ENCODE measurements at places on chromosomes 11 and 22. TPM values are rescaled to one million over a fixed set of nuclear protein-coding genes. Genes with fewer than 3 reads are reported as not detected.
A peak's percentile ranks its signal among the peaks of the same experiment; 100 is the strongest.

CCDC73 gene
- total RNA-seq, result 0.23 TPM

ANO9 gene
- total RNA-seq, result 0.37 TPM

OR51I1 gene
- 0.33 TPM for total RNA-seq

KRTAP5-8 gene
- not detected for total RNA-seq

ARHGEF17 gene
- 7.7 TPM for total RNA-seq

HPS5 gene
- 15.7 TPM for total RNA-seq

OR4C15 gene
- total RNA-seq, result not detected

FAT3 gene
- total RNA-seq, result 1.3 TPM

GRCh38 chr11:4697585-4697984, at the start of gene OR51E2:
Gene OR51E2 (minus strand): TSS chr11:4697853. CDS start chr11:4682711, 15,142 bp downstream.
- H3K27me3 ChIP-seq, result no peaks in the 10 kb centered on the region
- H3K4me1 ChIP-seq, result no peaks in the 10 kb centered on the region
- no peaks in the 10 kb centered on the region for H3K36me3 ChIP-seq
- no peak within 1 kb of the TSS for H3K27ac ChIP-seq

DNA sequence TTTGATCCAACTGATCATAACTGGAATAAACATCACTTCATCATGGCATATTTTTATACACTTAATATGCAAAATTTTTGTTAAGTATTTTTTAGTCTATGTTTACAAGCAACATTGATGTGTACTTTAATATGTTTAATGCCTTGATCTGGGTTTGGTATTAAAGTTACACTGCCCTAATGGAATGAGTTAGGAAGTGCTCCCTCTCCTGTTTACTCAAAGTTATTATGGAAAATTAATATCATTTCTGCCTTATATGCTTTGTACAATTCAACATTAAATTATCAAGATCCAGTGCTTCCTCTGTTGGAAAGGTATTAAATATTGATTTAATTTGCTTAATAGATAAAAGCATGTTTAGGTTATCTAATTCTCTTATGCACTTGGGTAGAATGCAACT, 927.3 kb upstream of the RAG2 start:
- no peaks in the 10 kb centered on the region for H3K4me1 ChIP-seq
- no peaks in the 10 kb centered on the region for H3K27me3 ChIP-seq
- no peak overlapping the region for H3K27ac ChIP-seq
- no peak overlapping the region for H3K4me3 ChIP-seq
- no peaks in the 10 kb centered on the region for H3K36me3 ChIP-seq
- DNase-seq, result no peak

DNA sequence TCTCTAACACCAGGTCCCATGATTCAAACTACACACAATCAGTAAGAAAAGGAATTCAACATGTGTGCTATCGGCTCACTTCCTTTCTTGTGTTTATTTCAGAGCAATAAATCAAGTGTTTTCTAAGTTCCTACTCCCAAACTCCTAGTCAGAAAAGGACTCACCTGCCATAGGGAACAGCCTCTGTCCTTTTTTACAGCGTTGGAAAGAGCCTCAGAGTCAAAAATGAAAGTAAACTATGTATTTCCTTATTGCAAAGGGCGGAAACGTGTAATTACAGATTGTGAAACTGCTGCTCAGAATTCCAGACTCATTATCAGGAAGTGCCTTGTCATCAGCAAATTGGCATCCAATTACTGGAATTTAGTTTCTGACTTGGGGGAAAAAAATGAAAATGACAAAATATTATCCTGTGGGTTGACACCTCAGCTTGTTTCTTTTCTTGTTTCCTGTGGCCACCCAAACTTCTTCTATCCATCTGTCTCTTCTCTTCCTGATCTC, at the start of gene CASP4:
TSS of gene CASP4 (minus strand) at position 220 of the 501 bp plus-strand sequence. CDS start at position 171, 49 bp downstream.
- peak within 1 kb of the TSS; percentile 97 for H3K27ac ChIP-seq
- H3K4me1 ChIP-seq, result peaks cover 1% of the 10 kb centered on the region
- no peak for DNase-seq

- H3K36me3 ChIP-seq, result no peaks in the 10 kb centered on the region
- no peaks in the 10 kb centered on the region for H3K4me1 ChIP-seq
- H3K27ac ChIP-seq, result no peak overlapping the region
- DNase-seq, result peak; percentile 38
These were observed 3.3 kb downstream of the SCGB1D2 start for GRCh38 chr11:62245271-62245753.

- no peak overlapping the region for H3K27ac ChIP-seq
- no peaks in the 10 kb centered on the region for H3K4me1 ChIP-seq
- no peak overlapping the region for H3K4me3 ChIP-seq
- H3K36me3 ChIP-seq, result peaks cover 71% of the 10 kb centered on the region
- no peak for DNase-seq
These were observed 14.0 kb downstream of the PSMD13 start for GRCh38 chr11:250740-251299.

- H3K4me3 ChIP-seq, result no peak overlapping the region
- peaks cover 6% of the 10 kb centered on the region for H3K36me3 ChIP-seq
- H3K27me3 ChIP-seq, result no peaks in the 10 kb centered on the region
- peak overlapping the region; percentile 37 for H3K27ac ChIP-seq
- H3K4me1 ChIP-seq, result peaks cover 29% of the 10 kb centered on the region
- no peak for DNase-seq
These were observed 4.6 kb downstream of the CD151 start for GRCh38 chr11:837189-837989.

- no peaks in the 10 kb centered on the region for H3K4me1 ChIP-seq
- no peak overlapping the region for H3K4me3 ChIP-seq
- no peaks in the 10 kb centered on the region for H3K27me3 ChIP-seq
- no peaks in the 10 kb centered on the region for H3K36me3 ChIP-seq
- DNase-seq, result no peak
- H3K27ac ChIP-seq, result no peak overlapping the region
These were observed 4.4 kb upstream of the MRPL23 start for GRCh38 chr11:1942558-1943260.

GRCh38 chr11:59556917-59557348, 45.6 kb downstream of the OR4D9 start:
- H3K27me3 ChIP-seq, result no peaks in the 10 kb centered on the region
- no peak overlapping the region for H3K27ac ChIP-seq
- H3K36me3 ChIP-seq, result no peaks in the 10 kb centered on the region
- H3K4me3 ChIP-seq, result no peak overlapping the region
- no peak for DNase-seq

GRCh38 chr11:92948116-92948515, 21.3 kb upstream of the MTNR1B start:
- H3K27me3 ChIP-seq, result no peaks in the 10 kb centered on the region
- H3K36me3 ChIP-seq, result no peaks in the 10 kb centered on the region
- no peak overlapping the region for H3K27ac ChIP-seq
- H3K4me1 ChIP-seq, result peaks cover 6% of the 10 kb centered on the region
- peak overlapping the region; percentile 20 for H3K4me3 ChIP-seq

DNA sequence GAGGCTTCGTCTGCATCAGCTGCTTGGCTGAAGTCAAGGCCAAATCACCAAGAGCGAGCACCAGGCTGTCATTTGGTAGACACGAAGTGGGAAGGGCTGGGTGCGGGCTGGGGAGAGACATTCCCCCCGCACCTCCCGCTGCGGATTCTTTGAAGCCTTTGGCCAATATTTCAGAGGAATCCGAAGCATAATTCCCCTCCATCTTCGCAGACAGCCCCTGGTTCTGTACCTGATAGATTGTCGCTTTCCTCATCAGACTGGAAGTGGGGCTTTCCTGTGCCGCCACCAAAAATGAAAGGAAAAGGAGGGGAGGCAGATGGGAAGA, 15.3 kb downstream of the BLID start:
- H3K27me3 ChIP-seq, result no peaks in the 10 kb centered on the region
- no peaks in the 10 kb centered on the region for H3K36me3 ChIP-seq
- no peak overlapping the region for H3K27ac ChIP-seq
- H3K4me1 ChIP-seq, result no peaks in the 10 kb centered on the region
- H3K4me3 ChIP-seq, result no peak overlapping the region
- no peak for DNase-seq

- DNase-seq, result no peak
- no peaks in the 10 kb centered on the region for H3K4me1 ChIP-seq
- no peaks in the 10 kb centered on the region for H3K27me3 ChIP-seq
- no peak overlapping the region for H3K4me3 ChIP-seq
- H3K27ac ChIP-seq, result no peak overlapping the region
- no peaks in the 10 kb centered on the region for H3K36me3 ChIP-seq
These were observed 38.2 kb downstream of the LDLRAD3 start for GRCh38 chr11:35982061-35982460.

DNA sequence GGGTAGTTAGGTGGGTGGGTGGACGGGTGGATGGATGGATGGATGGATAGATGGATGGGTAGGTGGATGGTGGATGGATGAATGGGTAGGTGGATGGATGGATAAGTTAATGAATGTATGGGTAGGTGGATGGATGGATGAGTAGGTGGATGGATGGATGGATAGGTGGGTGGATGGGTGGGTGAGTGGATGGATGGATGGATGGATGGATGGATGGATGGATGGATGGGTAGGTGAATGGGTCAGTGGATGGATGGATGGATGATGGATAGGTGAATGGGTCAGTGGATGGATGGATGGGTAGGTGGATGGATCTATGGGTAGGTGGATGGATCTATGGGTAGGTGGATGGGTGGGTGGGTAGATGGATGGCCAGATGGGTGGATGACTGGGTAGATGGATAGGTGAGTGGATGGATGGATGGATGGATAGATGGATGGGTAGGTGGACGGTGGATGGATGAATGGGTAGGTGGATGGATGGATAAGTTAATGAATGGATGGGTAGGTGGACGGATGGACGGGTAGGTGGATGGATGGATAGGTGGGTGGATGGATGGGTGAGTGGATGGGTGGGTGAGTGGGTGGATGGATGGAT, 41.5 kb upstream of the RTL6 start:
- no peaks in the 10 kb centered on the region for H3K27me3 ChIP-seq
- H3K4me1 ChIP-seq, result no peaks in the 10 kb centered on the region
- DNase-seq, result no peak
- no peak overlapping the region for H3K27ac ChIP-seq
- no peak overlapping the region for H3K4me3 ChIP-seq

GRCh38 chr22:43377896-43378704, 33.7 kb upstream of the MPPED1 start:
- no peak overlapping the region for H3K4me3 ChIP-seq
- no peaks in the 10 kb centered on the region for H3K36me3 ChIP-seq
- H3K4me1 ChIP-seq, result peaks cover 20% of the 10 kb centered on the region

DNA sequence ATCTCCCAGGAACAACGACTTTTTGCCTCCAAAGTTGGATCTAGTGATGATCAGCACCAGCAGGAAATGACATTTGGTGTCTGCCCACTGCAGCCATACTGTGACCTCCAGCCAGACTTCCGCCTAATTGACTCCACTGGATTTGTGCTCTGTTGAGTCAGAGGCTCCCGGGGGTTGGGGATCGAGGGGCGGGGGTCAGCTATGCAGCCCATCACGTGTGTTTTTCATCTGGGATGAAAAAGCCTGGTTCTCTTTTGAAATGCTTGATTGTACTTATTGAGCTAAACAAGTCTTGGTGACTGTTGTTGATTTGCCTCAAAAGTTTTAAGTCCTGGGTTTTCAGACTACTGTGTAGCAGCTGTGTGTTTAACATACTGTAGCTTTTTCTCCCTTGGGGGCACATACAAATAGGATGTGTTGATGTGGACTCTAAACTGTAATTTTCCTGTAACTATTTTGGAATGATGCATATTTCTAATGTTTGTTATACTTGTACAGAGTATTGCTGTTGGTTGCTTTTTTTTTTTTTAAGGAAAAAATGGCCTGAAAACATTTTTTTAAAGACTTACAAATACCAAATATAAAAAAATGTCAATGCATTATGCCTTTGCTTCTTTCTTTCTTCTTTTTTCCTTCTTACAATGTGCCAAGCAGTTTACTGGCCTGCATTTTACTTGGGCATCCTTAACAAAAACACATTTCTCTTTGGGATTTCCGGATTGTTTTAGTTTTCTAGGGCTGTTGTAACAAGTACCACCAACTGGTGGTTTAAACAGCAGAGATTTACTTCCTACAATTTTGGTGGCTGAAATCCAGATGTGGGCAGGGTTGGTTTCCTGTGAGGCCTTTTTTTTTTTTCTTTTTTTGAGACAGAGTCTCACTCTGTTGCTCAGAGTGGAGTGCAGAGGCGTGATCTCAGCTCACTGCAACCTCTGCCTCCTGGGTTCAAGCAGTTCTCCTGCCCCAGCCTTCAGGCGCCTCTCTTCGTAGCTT, 46.1 kb upstream of the OR4B1 start:
- H3K4me3 ChIP-seq, result no peak overlapping the region
- H3K4me1 ChIP-seq, result no peaks in the 10 kb centered on the region
- H3K36me3 ChIP-seq, result peaks cover 11% of the 10 kb centered on the region
- no peaks in the 10 kb centered on the region for H3K27me3 ChIP-seq

- H3K4me1 ChIP-seq, result no peaks in the 10 kb centered on the region
- peak; percentile 86 for DNase-seq
- no peaks in the 10 kb centered on the region for H3K27me3 ChIP-seq
- no peak overlapping the region for H3K27ac ChIP-seq
- H3K4me3 ChIP-seq, result no peak overlapping the region
These were observed 2.0 kb upstream of the FERMT3 start for GRCh38 chr11:64204464-64204989.

DNA sequence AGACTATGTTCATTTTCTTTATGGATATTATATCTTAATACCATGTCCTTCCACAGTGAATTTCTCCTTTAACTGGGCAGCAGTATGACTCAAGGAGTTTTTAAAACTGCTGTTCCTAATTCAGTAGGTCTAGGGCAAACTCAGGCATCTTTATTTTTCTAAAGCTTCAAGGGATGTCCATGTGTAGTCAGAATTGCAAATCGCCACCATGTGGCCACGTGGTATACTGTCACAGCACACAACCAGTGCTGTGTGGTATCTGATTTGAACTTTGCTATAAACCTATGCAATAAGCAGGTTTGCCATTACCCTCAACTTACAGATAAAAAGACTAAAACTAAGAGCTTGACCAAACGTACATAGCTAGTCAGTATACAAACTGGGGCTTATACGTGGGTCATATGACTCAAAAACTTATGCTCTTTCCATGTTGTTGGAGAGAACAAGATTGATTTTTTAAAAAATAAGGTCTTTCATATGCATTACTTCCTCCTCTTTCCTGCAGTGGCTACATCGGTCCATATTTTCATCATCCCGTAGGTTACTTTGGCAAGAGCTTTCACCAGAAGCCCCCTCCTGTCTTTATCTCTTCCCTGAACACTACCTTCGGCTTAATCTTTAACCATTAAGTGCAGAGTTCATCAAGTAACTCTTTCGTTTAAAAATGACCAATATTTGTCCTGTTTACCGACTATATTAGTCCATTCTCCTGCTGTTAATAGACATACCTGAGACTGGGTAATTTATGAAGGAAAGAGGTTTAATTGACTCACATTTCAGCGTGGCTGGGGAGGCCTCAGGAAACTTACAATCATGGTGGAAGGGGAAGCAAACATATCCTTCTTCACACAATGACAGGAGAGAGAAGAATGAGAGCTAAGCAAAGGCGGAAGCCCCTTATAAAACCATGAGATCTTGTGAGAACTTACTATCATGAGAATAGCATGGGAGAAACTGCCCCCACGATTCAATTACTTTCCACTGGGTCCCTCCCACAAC, 8.0 kb upstream of the HTATIP2 start:
- H3K4me1 ChIP-seq, result peaks cover 22% of the 10 kb centered on the region
- no peaks in the 10 kb centered on the region for H3K36me3 ChIP-seq
- no peaks in the 10 kb centered on the region for H3K27me3 ChIP-seq
- peak overlapping the region; percentile 44 for H3K4me3 ChIP-seq

DNA sequence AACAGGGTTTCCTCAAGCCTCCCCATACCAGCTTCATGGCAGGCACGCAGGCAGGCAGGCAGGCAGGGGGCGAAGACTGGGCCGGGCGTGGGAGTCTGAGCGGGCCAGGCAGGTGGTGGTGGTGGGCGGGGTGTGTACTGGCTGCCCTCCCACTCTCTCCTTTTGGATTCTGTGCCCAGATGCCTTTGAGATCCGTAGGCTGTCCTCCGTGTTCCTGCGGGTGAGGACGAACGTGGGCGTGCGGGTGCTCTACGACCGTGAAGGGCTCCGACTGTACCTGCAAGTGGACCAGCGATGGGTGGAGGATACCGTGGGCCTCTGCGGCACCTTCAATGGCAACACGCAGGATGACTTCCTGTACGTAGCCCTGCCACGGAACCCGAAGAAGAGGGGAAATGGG, 23.0 kb downstream of the OTOG start:
- H3K4me3 ChIP-seq, result no peak overlapping the region
- no peak for DNase-seq
- no peaks in the 10 kb centered on the region for H3K27me3 ChIP-seq
- no peak overlapping the region for H3K27ac ChIP-seq
- H3K4me1 ChIP-seq, result no peaks in the 10 kb centered on the region
